HepG2 (cell line): ENCODE measurements at places on chromosomes 2 and 18. TPM values are rescaled to one million over a fixed set of nuclear protein-coding genes. Genes with fewer than 3 reads are reported as not detected.

DNA sequence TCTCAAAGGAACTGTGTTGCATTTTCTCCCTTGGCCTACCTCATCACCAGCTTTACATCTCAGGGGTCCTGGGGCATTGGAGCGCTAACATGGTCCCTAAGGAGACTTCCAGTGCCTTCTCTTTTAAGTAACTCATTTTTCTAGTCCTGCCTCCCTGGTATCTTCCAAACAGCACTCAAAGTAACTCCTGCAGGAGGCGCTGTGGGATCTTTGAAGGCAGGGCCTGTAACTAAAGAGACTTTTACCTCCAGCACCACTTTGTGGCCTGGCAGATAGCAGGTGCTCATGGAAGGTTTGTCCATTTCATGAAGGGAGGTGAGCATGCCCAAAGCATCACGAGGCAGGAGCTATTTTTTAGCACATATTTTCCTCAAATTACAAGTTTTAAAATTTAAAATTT, 411.0 kb upstream of the GYPC start:
- H3K27ac ChIP-seq = no peak overlapping the region
- DNase-seq = peak; percentile 61
- H3K36me3 ChIP-seq = no peaks in the 10 kb centered on the region

DNA sequence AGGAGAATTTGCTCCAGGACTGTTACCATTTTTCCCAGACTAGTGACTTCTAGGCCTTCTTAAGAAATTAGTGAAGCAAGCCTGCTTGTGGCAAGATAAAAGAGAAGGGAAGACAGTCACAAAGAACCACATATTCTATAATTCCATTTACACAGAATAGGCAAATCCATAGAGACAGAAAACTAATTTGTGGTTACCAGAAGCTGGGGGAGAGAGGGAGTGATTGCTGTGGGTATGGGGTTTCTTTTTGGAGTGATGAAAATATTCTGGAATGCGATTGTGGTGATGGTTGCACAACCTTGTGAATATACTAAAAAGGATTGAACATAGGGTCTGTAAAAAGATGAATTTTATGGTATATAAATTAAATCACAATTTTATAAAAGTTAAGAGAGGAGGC, 37.5 kb upstream of the SIX2 start:
- H3K4me3 ChIP-seq = no peak overlapping the region
- peaks cover 11% of the 10 kb centered on the region; the same call in 1 of the 2 replicates for H3K4me1 ChIP-seq
- H3K27me3 ChIP-seq = no peaks in the 10 kb centered on the region; the same call in 1 of the 2 replicates
- no peak for DNase-seq
- H3K36me3 ChIP-seq = no peaks in the 10 kb centered on the region

GRCh38 chr2:8923183-8923582, 80.3 kb downstream of the MBOAT2 start:
- H3K27me3 ChIP-seq = no peaks in the 10 kb centered on the region; the same call in 1 of the 2 replicates
- DNase-seq = no peak
- H3K36me3 ChIP-seq = no peaks in the 10 kb centered on the region
- H3K4me3 ChIP-seq = no peak overlapping the region
- H3K4me1 ChIP-seq = peaks cover 18% of the 10 kb centered on the region

DNA sequence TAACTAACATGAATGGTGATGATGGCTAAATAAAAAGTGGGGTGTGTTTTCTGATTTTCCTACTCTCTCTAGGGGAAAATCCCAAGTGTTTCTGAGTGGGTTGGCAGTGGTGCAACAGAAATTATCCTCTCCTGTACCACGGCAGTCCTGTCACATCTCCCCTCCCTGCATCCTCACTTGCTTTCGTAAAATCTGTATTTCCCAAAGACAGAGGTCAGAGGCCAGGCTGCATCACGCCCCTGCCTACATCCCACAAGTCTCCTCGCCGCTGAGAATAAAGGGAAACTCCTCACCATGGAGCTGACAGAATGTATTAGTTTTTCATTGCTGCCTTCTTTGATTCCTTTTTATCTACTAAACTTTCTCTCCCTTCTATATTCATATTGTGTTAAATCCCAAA, 13.1 kb downstream of the FBLN7 start:
- H3K36me3 ChIP-seq = no peaks in the 10 kb centered on the region
- no peaks in the 10 kb centered on the region for H3K27me3 ChIP-seq
- no peak overlapping the region for H3K27ac ChIP-seq
- no peak overlapping the region for H3K4me3 ChIP-seq
- no peak for DNase-seq

The GALNT5 gene
- total RNA-seq = not detected in 2 replicates

The CHRND gene
- total RNA-seq = 0.10 TPM in 1 of 2 replicates, not detected in the other

DNA sequence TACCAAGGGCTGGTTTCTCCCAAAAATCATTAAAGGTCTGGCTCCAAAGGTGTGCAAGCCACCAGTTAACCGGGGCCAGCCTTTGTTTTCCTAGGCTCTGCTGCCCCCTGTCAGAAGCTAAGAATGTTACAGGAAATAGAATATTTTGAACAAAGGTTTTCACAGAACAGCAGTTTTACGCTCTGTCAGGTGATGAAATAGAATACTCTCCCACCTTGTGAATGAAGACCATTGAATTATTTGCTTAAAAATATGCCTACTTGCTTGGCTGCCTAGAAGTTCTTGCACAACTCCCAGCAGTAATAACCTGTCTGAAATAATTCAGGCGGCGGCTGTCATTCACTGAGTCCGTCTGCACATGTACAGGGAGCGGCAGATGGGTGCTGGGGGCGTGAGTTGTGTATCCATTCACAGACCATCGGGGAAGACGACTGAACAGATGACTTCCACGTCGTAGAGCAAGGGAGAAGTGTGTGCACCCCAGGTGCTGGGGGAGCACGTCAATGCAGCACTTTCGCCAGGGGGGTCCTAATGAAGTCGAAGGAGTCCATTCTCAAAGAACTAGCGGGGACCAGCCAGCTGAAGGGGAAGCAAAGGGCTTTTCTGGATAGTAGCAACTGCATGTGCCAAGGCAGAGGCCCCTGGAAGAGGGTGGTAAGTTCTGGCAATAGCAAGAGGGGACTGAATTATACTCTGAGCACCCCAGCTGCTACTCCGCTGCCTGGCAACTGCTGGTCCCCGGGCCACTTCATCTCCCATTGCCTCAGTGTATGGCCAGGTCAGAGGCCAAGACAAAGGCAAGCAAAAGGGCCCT, 56.1 kb downstream of the SF3B1 start:
- H3K27me3 ChIP-seq = peaks cover 21% of the 10 kb centered on the region; the same call in 1 of the 3 replicates
- H3K4me1 ChIP-seq = 0 out of 2 replicates have a peak, but pooled peaks cover 6% of the 10 kb centered on the region
- no peak overlapping the region for H3K27ac ChIP-seq

GRCh38 chr2:20645301-20645701, 5.6 kb downstream of the HS1BP3 start:
- no peaks in the 10 kb centered on the region for H3K27me3 ChIP-seq
- H3K27ac ChIP-seq = no peak overlapping the region
- H3K4me3 ChIP-seq = no peak overlapping the region
- no peak for DNase-seq
- H3K36me3 ChIP-seq = peaks cover 17% of the 10 kb centered on the region
